ENCODE measurements at places on chromosomes 6 and 20.

DNA sequence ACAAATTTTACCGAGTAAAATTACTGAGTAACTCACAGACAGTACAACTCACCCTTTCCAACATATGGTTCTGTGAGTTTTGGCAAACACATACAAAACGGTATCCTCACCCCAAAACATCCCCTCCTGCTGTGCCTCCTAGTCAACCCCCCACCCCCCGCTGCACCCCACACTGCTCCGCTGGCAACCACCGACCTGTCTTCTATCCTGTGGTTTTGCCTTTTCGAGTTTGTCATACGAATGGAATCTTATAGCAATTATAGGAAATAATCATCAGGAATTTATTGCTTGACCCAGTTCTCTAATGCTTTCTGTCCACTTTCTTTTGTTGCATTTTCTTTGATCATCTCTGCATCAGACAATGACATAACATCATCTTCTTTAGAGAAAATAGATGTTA is 312.3 kb downstream of the KIF16B start:
- no peak for DNase-seq

DNA sequence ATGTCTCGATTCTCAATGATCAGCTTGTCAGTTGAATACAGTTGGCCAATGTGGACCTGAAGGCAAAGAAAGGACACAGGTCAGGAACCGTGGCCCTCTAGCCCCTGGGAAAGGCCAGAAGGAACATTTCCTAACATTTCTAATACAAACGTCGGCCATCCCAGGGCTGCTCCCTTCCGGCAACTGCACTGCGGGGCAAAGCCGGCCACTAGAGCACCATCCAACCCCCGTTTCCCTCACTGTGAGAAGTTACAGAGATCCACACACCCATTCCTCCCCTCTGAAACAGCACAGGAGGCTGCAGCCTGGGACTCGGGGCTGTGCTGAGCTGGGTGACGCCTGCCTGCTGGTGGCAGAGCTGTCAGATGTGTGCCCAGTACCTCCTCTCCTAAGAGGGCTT is 24.3 kb downstream of the PPP1R3G start:
- no peak for DNase-seq

DNA sequence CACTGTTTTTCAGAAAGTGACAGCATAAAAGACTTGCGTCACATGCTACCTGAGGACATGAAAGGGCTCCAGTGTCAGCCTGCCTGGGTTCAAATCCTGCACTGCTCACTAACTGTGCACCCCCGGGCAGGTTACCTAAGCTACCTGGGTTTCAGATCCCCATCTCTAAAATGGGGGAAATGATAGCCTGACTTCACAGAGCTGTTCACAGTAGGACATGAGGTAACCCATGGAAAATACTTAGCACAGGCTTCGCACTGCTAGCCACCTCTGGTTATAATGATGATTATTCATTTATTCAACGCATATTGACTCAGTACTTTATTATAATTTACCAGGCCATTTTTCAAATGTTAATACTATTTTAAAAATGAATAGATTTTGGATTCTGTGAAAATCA is 23.0 kb downstream of the TBC1D7 start:
- DNase-seq: no peak

GRCh38 chr6:43335469-43335868 is 26.8 kb upstream of the CRIP3 start:
- no peak for DNase-seq

- no peak for DNase-seq
Measured at GRCh38 chr20:36155991-36156390, 1.5 kb downstream of the EPB41L1 start.

DNA sequence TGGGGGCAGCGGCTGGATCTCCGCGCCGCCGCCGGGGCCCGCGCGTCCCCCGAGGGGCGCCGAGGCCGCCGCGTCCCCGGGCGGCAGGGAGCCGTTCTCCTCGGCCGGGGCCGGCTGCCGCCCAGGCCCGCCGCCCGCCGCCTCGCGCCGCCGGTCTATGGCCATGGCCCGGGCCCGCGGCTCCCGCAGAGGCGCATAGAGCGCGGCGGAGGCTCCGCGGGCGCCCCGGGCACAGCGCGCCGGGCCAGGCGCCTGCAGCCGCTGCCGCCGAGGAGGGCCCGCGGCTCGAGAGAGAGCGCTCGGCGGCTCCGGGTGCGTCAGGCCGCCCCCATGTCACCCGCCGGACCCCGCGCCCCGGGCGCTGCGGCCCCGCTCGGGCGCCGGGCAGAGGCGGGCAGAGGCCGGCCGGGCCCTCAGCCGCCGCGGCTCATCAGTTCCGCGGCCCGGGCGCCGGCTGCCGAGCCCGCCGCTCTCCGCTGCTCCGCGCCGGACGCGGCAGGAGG is 404 bp downstream of the SLC22A23 start:
- no peak for DNase-seq

GRCh38 chr20:46691196-46691595 is 2.0 kb upstream of the TP53RK start:
- no peak for DNase-seq
